Stimulated activated CD4-positive, alpha-beta T cell treated with anti-CD3 and anti-CD28 coated beads, Interleukin-15, amount 100 ng/mL, for 1 hour (primary cell): ENCODE measurements at places on chromosomes 1 and 21.

GRCh38 chr1:84060781-84061180 lies 61.8 kb upstream of the TTLL7 start:
- no peak for DNase-seq

DNA sequence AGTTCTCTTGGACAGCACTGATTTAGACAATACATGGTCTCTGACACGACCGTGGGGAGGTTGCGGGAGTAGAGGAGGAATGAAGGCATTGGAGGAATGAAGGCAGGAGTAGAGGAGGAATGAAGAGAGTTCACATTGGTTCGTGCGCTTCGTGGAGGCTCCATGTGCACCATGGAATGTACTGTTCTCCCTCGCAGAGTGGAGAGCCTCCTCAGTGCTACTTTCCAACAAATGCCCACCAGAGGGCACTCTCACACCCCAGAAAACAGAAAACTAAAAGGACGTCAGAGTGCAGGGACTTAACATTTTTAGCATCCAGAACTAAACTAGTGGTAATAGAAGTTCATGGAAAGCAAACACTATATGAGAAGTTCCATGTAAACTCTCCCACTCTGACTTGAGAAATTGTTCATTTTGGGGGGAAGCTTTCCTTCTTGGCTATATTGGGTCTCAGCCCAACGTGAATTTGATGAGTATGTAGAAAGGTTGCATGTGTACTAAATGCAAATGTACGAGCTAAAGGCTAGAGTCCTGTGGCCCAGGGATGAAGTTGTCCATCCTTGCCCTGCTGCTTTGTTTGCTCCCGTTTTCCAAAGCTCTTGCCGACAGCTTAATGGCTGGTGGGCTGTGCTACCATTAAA lies 211.6 kb downstream of the LMX1A start:
- DNase-seq = no peak

DNA sequence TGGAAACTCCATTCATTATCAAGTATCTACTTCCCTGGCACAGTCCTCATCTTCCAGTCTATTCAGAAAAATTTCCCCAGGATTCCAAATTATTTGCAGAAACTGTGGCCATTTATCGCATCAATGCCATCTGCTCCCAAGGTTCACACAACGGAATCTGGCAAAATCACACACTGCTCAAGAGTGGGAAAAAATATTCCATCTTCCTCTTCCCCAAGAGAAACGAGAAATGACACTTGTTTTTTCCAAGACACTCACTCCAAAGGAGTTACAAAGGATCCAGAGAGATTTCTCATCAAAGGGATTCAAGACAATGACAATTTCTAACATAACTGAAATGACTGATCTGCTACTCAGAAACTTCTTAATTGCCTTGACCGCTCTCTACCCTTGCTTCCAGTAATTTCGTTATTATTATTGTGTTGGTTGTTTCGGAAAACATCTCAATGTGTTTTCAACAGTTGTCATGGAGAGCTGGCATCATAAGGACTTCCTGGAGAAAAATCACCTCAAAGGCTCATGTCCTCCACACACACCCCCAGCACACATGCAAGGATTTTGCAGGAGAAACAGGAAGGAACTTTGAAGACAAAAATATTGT lies 128.0 kb downstream of the PSMG1 start:
- DNase-seq = no peak

GRCh38 chr1:246569248-246570238 lies 3.3 kb downstream of the CNST start:
- DNase-seq = no peak

GRCh38 chr1:93967306-93967705 lies 58.1 kb upstream of the GCLM start:
- DNase-seq = no peak

GRCh38 chr1:150065184-150065871 lies 2.2 kb upstream of the VPS45 start:
- no peak for DNase-seq

DNA sequence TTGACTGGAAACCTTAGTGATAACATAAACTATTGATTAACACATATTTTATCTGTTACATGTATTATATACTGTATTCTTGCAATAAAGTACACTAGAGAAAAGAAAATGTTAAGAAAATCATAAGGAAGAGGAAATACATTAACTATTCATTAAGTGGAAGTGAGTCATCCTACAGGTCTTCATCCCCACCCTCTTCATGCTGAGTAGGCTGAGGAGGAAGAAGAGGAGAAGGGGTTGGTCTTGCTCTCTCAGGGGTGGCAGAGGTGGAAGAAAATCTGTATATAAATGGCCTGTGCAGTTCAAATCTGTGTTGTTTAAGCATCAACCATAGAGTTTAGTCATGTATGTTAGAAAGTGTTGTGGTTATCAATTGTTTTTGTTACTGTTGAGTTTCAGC lies 66.1 kb upstream of the CHODL start:
- DNase-seq = no peak

GRCh38 chr1:50271968-50272578 lies 151.2 kb downstream of the DMRTA2 start:
- DNase-seq = no peak

DNA sequence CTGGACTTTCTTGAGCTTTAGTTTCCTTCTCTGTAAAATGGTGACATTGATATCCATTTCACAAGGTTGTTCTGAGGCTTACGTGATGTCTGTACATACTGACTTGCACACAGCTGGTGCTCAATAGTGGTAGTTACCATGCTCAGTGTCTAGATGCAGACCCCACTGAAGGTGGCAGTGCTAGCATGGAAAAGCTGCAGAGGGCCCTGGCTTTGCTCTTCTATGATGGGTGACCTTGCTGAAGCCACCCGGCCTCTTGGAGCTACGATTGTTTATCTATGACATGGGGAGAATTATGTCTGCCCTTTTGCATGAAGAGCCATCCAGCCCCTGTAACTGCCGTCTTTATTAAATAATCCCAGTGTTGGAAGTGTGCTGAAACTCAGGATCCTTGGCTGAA lies 131.8 kb downstream of the PLXNA2 start:
- DNase-seq = no peak

DNA sequence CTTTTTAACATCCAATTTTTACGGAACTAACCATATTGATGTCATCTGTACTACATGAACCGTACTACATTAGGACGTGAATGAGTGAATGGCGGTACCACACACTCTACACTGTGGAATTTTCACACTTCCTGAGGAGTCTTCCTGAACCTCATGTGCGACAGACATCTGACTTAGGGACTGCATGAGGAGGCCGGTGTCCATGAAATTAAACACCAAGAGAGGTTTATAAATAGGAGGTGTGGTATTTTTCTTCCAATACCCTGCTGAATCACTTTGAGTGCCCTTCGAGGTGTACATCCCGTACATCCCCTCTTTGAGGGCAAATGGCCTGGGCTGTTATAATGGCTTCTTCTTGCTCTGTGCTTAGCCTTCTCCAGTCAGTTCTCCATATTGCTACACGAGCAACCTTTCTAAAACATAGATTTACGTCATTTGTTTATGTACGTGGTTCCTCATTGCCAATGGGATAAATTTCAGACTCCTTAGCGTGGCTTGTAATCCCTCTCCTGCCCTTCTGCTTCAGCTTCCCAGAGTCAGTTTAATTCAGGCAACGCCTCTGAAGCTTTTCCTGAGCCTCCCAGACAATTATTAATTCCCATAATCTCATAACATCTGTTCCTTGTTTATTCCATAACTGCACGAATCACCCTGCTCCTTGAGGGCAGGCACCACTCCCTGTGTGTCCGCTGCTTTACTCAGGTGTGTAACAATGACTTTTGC lies 9.4 kb downstream of the ST3GAL3 start:
- no peak for DNase-seq

- no peak for DNase-seq
Observed at GRCh38 chr1:25217015-25217414, 15.3 kb downstream of the SYF2 start.

DNA sequence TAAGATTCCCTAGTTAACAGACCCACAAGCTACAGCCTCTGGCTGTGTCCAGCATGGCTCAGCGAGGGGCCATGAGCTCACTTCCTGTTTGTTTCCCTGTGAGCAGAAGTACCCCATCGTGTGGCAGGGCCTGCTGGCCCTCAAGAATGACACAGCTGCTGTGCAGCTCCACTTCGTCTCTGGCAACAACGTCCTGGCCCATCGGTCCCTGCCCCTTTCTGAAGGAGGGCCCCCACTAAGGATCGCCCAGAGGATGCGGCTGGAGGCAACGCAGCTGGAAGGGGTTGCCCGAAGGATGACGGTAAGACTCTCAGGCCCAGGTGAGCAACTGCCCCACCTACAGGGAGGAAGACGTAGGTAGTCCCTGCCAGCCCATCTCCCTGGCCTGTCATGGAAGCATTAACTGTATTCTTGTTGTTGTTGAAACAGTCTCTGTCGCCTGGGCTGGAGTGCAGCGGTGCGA lies 38.2 kb downstream of the ZBTB17 start:
- no peak for DNase-seq

GRCh38 chr21:45237401-45237800 lies 50.3 kb downstream of the POFUT2 start:
- DNase-seq = no peak

DNA sequence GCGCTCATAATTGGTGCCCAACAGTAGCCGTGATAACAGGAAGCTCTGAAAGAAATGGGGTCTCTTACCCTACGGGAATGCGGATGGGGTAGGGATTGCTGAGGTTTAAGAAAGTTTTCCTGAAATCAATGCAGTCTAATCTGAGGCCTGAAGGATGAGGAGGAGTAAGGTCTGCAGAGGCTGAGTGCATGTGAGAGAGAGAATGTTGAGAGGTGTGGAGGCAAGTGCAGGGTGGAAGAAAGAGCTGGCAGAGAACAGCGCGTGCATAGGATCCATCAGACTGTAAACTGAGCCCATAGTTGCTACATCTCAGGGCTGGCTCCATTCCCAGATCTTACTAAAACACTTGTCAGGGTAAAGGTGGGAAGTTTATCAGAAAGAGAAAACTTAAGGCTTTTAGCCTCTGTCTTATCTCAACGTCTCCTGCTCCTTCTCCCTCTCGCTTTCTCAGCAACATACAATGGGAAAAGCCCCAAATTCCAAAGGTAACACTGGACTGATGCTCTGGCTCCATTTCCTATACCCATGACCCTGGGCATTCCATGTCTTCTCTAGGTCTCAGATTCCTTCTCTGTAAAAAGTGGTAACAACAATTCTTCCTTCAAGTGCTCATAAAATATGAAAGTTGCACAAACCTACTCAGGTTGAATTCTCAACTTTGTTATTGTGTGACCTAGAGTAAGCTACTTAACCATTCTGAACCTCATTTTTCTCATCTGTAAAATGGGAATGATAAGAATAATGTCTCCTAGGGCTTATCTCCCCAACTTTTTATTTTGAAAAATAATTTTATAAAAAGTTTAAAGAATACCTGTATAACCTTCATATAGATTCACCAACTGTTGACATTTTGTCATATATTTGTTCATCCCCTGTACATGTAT lies 75.2 kb downstream of the SH3GLB1 start:
- no peak for DNase-seq
